EL (cell line): ENCODE measurements at places on chromosomes 4 and X.

DNA sequence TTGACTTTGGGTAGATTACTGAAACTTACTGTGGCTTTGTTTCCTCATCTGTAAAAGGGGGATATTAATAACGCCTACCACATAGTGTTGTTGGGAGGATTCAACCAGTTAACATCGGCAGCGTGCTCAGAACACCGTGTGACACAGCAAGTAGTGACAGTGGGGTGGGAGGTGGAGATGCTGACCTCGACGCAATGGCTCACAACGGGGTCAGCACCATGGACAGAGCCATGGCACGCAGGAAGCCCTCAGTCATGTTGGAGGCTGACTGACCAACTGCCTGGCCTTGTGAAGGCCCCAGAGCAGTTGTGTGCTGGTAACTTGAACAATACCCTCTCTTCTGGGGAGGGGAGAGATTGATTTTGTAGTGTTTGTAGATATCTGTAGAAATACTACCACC lies 93.2 kb downstream of the WFS1 start:
- DNase-seq, result peak; percentile 27

GRCh38 chrX:123201720-123202119 lies 17.6 kb downstream of the GRIA3 start:
- no peak for DNase-seq

GRCh38 chr4:89298788-89299152 lies 8.8 kb downstream of the GPRIN3 start:
- DNase-seq, result no peak

- no peak for DNase-seq
Observed at GRCh38 chr4:2946812-2947600, 16.2 kb downstream of the NOP14 start.

DNA sequence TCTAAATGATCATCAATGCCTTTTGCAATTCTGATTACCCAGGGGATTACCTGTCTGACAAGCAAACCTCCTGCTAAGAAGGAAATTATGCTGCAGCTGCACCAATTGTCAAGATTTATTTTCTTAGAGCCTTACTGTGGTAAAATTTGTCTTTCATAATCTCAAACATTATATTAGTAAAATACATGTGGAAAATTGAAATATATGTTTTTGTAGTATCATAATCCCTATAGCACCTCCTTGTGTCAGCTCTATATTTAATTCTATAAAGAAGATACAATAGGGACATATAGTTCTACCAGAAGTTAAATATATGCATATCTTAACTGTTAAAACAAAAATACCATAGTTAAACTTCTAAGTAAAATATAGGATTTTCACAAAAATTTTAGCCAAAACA lies 655.6 kb upstream of the PCDH10 start:
- no peak for DNase-seq
